Myocyte (in vitro differentiated cells): ENCODE measurements at places on chromosomes 3 and 15. TPM values are rescaled to one million over a fixed set of nuclear protein-coding genes. Genes with fewer than 3 reads are reported as not detected.

The CD200 gene
- total RNA-seq = 0.10 and 0.13 TPM in 2 replicates

The KLF15 gene
- total RNA-seq = 1.2 and 1.5 TPM in 2 replicates

The NECTIN3 gene
- total RNA-seq = 24.1 and 34.4 TPM in 2 replicates

The NMD3 gene
- total RNA-seq = 38.0 and 38.6 TPM in 2 replicates

The WDR72 gene
- not detected in 2 replicates for total RNA-seq
